Karpas-422 (cell line): ENCODE measurements at places on chromosomes 12 and 14. TPM values are rescaled to one million over a fixed set of nuclear protein-coding genes. Genes with fewer than 3 reads are reported as not detected.
A peak's percentile ranks its signal among the peaks of the same experiment; 100 is the strongest.

GRCh38 chr14:94132285-94132887, 3.0 kb upstream of the IFI27L2 start:
- DNase-seq = peak; percentile 92
- no peak overlapping the region for H3K4me3 ChIP-seq
- H3K27ac ChIP-seq = no peak overlapping the region
- peaks cover 2% of the 10 kb centered on the region; the same call in 1 of the 2 replicates for H3K27me3 ChIP-seq
- no peaks in the 10 kb centered on the region for H3K36me3 ChIP-seq

DNA sequence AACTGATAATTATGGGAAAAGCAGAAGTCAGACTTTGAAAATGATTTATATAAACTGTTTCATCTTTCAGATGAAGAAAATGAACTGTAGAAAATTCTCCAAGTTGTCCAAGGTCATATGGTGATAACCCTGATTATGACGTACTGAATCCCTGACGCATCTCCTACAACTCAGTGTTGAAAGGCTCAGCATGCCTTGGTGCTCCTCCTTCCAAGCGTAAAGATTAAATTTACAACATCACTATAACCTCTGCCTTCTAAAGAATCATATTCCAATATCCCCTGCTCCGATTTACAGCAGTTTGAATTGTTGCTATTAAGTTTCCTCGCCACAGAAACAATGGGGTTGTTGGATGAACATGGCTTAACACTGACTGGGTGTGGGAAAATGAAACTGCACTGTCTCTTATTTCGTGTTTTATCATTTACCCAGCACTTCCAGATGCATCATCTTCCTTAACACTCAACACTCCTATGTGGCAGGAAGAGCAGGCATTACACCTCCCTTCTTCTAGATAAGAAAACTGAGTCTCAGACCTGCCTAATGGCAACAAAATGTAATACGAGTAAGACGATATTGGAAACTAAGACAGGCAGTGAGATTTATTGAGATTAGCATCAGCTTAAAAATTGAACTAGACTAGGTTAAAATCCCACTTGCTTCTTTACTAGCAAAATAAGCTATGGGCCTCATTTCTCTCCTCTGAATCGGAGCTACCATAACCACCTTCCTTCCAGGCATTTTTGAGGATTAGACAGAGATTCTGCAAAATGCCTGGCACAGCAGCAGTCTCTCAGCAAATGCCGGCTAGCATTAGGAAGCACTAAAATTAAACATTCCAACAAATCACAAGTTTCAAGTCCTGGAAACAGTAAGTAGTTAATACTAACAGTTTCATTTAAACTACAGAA, 74.2 kb downstream of the PPM1H start:
- H3K4me3 ChIP-seq = no peak overlapping the region
- H3K27ac ChIP-seq = no peak overlapping the region
- DNase-seq = no peak
- H3K4me1 ChIP-seq = peaks cover 38% of the 10 kb centered on the region

DNA sequence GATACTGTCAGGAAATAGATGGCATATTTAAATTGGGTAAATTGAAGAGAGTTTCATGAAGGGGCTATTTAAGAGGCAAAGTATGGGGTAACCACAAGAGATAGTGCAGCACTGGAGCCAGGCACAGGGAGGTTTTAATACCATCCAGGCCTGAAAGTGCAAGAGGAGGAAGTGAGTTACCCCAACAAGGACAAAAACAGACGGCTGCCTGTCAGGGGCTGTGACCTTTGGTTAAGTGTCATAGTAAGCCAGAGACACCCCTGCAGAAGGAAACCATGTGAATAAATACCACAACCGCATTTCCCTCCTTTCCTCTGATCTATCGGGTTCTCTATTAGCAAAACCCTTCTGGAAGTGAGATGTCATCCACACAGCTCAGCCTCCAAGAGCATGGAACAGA, 122.0 kb upstream of the DHRS4 start:
- no peak overlapping the region for H3K4me3 ChIP-seq
- H3K4me1 ChIP-seq = no peaks in the 10 kb centered on the region
- DNase-seq = no peak
- H3K27me3 ChIP-seq = no peaks in the 10 kb centered on the region

GRCh38 chr12:3974883-3975282, 101.7 kb upstream of the PARP11 start:
- H3K27ac ChIP-seq = no peak overlapping the region
- H3K36me3 ChIP-seq = no peaks in the 10 kb centered on the region
- no peak for DNase-seq
- no peaks in the 10 kb centered on the region for H3K4me1 ChIP-seq
- no peaks in the 10 kb centered on the region for H3K27me3 ChIP-seq

- H3K27me3 ChIP-seq = no peaks in the 10 kb centered on the region
- H3K36me3 ChIP-seq = no peaks in the 10 kb centered on the region
- H3K4me1 ChIP-seq = peaks cover 23% of the 10 kb centered on the region
- DNase-seq = no peak
- H3K27ac ChIP-seq = no peak overlapping the region
- no peak overlapping the region for H3K4me3 ChIP-seq
Observed at GRCh38 chr14:75619548-75619947, 41.1 kb downstream of the ERG28 start.

GRCh38 chr14:54567224-54567638, 303 bp downstream of the SAMD4A start:
- H3K36me3 ChIP-seq = peaks cover 40% of the 10 kb centered on the region
- H3K27ac ChIP-seq = peak overlapping the region; percentile 88
- H3K4me3 ChIP-seq = peak overlapping the region; percentile 90
- H3K27me3 ChIP-seq = no peaks in the 10 kb centered on the region

GRCh38 chr14:80455031-80455430, 243.7 kb upstream of the DIO2 start:
- no peaks in the 10 kb centered on the region for H3K4me1 ChIP-seq
- no peak overlapping the region for H3K27ac ChIP-seq
- no peak for DNase-seq
- H3K27me3 ChIP-seq = no peaks in the 10 kb centered on the region

DNA sequence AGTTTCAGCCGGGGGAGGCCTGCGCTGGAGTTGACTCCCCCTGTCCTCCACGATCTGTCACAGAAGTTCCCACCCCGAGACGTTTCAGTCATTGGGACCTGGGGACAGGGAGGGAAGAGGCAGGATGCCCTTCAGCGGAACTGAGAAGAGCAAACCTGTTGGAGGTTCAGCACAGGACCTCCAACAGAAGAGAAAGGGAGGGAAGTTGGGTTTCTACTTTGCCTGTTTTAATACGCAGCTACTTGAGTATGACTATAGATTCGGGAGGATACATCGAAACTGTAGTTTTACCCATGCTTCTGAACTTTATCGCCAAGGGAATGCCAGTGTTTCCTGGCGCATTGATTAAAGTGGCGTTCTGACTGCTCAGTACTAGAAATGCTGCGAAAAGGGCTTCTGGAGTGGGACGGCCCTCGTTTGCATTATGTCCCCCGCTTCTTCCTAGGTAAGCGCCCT, 2.3 kb upstream of the DUSP6 start:
- peak overlapping the region; percentile 94 for H3K27ac ChIP-seq
- peak overlapping the region; percentile 89 for H3K4me3 ChIP-seq
- peaks cover 34% of the 10 kb centered on the region for H3K4me1 ChIP-seq
- H3K36me3 ChIP-seq = no peaks in the 10 kb centered on the region
- no peak for DNase-seq
- no peaks in the 10 kb centered on the region for H3K27me3 ChIP-seq

- DNase-seq = no peak
- peaks cover 10% of the 10 kb centered on the region; the same call in 1 of the 2 replicates for H3K4me1 ChIP-seq
- no peak overlapping the region for H3K4me3 ChIP-seq
- H3K27me3 ChIP-seq = no peaks in the 10 kb centered on the region
Observed at GRCh38 chr12:68349921-68350606, 17.9 kb upstream of the MDM1 start.

DNA sequence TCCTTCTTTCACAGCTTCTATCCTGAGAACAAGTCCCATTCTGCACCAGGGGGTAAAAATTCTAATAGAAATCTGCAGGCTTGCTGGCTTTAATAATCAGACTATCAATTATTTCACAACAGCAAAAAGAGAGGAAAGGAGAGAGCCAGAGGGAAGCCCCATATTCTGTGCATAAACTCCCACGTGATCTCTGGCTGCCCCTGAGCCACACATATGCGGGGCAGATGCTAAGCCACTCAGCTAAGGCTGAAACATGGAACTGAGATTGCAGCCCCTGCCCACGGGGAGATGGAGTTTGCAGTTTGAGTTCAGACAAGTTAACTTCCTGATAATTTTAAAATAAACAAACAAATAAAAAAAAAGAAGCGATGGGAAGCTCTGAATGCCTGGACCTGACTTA, 254.4 kb upstream of the CCDC196 start:
- no peak for DNase-seq
- H3K4me1 ChIP-seq = no peaks in the 10 kb centered on the region
- peaks cover 8% of the 10 kb centered on the region; the same call in 1 of the 2 replicates for H3K27me3 ChIP-seq
- no peaks in the 10 kb centered on the region for H3K36me3 ChIP-seq

DNA sequence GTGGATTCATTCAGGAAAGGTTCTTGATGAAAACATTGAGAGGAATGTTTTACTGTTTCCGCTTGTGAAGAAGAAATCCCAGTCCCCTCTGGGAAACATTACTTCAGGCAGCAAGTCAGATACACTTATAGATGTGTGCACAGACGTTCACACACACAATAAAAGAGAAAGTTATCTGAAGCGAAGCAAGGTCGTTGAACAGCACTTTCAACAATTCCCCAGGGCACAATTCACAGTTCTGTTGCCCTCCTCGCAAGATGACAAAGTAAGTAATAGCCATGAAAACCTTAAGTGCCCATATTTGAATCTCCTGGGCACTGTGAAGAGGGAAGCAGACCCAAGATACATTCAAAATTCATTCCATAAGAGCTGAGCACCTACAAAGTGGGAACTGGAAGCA, 156.6 kb upstream of the CAND1 start:
- no peak for DNase-seq
- no peaks in the 10 kb centered on the region for H3K36me3 ChIP-seq
- H3K4me3 ChIP-seq = no peak overlapping the region
- no peaks in the 10 kb centered on the region for H3K4me1 ChIP-seq
- H3K27ac ChIP-seq = no peak overlapping the region

- H3K27me3 ChIP-seq = no peaks in the 10 kb centered on the region
- peaks cover 12% of the 10 kb centered on the region for H3K4me1 ChIP-seq
- H3K27ac ChIP-seq = 0 out of 2 replicates have a peak overlapping the region, but pooled peaks have one; percentile 34
- no peak overlapping the region for H3K4me3 ChIP-seq
- H3K36me3 ChIP-seq = peaks cover 33% of the 10 kb centered on the region; the same call in 1 of the 2 replicates
- no peak for DNase-seq
Observed at GRCh38 chr14:52783206-52783605, 8.2 kb downstream of the GNPNAT1 start.

DNA sequence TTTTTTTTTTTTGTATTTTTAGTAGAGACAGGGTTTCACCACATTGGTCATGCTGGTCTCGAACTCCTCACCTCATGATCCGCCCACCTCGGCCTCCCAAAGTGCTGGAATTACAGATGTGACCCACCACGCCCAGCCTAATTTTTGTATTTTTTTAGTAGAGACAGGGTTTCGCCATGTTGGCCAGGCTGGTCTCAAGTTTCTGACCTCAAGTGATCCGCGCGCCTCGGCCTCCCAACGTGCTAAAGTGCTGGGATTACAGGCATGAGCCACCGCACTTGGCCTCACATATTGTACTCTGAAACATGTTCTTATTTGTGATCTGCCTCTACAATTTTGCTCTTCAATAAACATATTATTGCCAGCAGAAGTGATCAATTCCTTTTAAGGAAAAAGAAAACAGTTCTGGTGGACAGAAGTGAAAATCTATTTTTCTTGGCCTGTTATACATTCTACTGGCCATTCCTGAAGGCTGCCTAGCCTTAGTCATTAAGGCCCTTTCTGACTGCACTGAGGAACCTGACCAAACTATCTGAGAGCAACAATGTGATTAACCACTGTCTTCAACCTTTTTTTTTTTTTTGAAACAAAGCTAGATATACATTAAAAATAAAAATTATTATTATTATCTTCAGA, 36.1 kb downstream of the SNX6 start:
- peaks cover 51% of the 10 kb centered on the region; the same call in 1 of the 2 replicates for H3K36me3 ChIP-seq
- no peak overlapping the region for H3K27ac ChIP-seq
- H3K4me3 ChIP-seq = no peak overlapping the region
- no peaks in the 10 kb centered on the region for H3K27me3 ChIP-seq

DNA sequence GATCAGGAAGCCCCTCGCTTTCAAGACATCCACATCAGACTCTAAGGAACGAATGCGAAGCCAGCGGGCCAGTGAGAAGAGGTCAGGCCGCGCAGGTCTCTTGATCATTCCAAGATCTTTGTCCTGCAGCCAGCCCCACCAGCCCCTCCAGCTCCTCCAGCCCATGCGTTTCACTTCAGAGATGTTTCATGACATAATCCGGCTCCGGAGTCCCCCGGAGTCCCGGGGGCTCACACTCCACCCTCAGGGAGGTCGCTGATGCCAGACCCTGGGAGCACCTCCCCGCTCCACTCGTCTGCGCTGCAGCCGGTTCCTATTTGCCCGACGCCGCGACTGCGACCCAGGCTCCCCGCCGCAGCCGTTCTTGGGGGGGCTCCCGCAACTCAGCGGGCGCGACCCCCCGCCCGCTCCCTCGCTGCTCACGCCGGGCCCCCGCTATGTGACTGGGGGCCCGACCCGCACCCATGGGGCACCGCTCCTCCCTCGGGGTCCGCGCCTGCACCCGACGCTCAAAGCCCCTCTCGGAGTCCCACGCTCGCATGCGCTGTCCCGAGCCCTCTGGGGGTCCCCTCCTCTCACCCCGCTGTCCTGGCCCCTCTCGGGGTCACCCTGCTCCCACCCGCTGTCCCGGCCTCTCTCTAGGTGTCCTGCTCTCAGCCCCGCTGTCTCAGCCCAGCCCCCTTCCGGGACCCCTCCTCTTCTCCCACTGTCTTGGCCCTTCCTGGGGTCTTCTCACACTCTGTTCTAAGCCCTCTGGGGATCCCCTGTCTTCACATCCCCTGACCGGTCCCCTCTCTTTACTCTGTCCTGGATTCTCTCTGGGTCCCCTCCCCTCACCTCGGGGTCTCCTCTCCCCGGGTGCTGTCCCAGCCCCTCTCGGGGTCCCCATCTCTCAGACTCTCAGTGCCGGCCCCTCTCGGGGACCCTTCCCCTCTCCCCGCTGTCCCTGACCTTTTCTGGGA, 1.1 kb downstream of the TAOK3 start:
- H3K36me3 ChIP-seq = no peaks in the 10 kb centered on the region
- peak overlapping the region; percentile 53 for H3K27ac ChIP-seq
- peak overlapping the region; percentile 93 for H3K4me3 ChIP-seq

DNA sequence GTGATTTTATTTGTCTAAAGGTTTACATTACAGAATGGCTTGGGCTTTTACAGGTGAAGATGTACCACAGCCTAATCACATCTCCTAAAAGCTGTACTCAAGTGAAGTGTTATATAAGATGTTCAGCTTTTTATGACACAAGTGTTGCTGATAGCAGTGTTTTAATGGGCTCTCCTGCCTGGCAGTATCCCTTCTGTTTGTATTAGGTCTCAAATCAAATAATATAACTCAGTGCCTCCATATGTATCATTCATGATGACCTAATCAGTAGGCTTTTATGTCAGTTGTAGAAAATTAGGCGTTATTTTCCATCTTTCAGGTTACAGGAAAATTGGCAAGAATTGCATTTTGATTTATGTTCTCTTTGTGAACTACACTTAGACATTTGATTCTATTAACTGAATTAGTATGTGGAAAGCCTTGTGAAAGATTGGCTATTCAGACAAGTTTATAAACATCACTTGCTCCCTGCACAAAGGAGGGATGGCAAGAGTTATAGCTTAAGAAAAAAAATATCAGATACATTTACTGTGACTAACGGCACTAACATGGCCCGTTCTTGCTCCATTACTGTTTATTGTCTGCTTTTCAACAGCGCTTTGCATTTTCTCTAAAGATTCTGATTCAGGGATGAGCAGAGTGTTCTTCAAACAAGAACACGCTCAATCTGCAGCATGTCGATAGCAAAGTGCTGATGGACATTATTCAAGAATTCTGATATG, 143.7 kb upstream of the DIO2 start:
- H3K4me1 ChIP-seq = no peaks in the 10 kb centered on the region
- DNase-seq = no peak
- H3K27me3 ChIP-seq = no peaks in the 10 kb centered on the region
- H3K4me3 ChIP-seq = no peak overlapping the region

The GALNT16 gene
- total RNA-seq = 0.15 TPM in 1 of 2 replicates, not detected in the other

The B4GALNT1 gene
- total RNA-seq = 0.58 and 0.63 TPM in 2 replicates

The GLIPR1 gene
- 55.0 and 149 TPM in 2 replicates for total RNA-seq

The ZDHHC22 gene
- not detected in 2 replicates for total RNA-seq

The CLEC7A gene
- total RNA-seq = not detected in 2 replicates

The MMP19 gene
- total RNA-seq = 0.11 TPM in 1 of 2 replicates, not detected in the other
